HFFc6 (cell line): ENCODE measurements at places on chromosomes 2 and 18. TPM values are rescaled to one million over a fixed set of nuclear protein-coding genes. Genes with fewer than 3 reads are reported as not detected.

GRCh38 chr2:188102881-188103280 is 188.8 kb upstream of the GULP1 start:
- DNase-seq: no peak

DNA sequence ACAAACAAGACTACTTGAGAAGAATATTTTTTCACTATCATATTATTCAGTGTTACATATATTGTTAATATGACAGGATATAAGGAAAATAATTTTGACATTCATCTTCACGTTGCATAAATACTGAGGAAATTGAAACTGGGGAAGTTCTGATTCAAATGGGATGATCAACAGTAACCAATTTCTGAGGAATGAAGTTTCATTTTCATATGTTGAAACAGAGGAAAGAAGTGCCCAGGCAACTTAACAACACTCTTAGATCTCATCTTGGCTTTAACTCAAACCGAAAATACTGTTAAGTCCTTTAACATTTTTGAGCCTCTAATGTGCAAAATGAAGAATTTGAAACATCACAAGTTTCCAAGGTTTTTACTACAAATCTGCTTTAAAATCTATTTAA is 612.2 kb upstream of the VRK2 start:
- no peak for DNase-seq

Gene KCNS3
- total RNA-seq: 0.94 and 1.5 TPM in 2 replicates

Gene LRP2
- not detected in 3 replicates for total RNA-seq

Gene BOLA3
- 71.0 and 82.0 TPM in 2 replicates for total RNA-seq

Gene HOXD13
- total RNA-seq: 0.99 to 1.7 TPM (median 1.4 TPM) in 3 replicates
